ENCODE measurements at places on chromosomes 11 and 22.

- DNase-seq: peak; percentile 44
Observed at GRCh38 chr22:32737811-32738497, 63.6 kb upstream of the TIMP3 start.

DNA sequence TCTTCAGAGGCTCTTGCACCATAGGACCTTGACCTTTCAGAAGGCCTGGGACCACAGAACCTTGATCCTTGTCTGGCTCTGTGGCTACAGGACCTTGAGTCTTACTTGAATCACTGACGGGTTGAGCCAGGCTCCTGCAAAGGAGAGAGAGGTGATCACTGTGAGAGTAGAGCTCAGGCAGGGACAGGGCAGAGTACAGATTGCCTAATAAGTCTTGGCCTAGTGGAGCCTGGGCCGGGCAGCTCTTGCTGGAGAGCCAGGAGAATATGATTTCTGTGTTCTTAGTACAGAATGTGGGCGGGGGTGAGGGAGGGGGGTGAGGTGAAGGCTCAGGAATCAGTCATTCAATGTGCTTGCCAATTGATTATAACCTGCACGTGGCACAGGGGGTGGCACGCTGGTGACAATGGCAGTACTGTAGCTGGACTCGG is 26.0 kb downstream of the SERPINH1 start:
- no peak for DNase-seq

DNA sequence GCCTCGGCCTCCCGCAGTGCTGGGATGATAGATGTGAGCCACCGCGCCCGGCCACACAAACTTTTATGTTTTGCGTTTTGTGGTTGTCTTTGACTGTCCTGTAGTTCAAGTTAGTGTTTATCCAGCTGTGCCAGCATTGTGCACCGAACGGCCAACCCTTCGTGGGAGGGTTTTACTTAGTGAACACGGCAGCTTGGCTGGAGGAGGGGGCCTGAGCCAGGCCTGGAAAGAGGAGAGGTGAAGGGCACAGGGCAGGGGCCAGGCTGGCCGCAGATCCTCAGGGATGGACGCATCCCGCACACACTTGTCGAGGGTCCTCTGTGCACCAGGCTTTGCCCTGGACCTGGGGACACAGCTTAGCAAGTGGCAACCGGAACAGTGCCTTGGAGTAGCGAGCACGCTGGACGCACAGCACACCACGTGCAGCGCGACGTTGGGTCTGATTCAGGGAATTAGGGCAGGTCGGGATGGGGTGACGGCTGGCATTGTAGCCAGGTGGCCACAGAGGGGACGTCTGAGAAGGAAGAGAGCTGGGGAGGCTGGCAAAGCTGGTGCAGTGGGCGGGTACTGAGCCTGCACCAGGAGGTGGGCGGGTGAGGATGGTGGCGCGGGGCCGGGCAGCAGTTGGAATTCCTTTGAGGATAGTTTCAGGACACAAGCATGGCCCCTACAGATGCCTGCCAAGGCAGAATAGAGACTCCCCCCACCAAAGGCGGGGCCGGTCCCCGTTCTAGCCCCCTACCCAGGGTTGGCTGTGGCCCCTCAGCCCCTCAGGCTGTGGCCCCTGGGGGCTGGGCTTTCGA is 13.4 kb downstream of the EPS8L2 start:
- DNase-seq: no peak

- DNase-seq: no peak
Observed at GRCh38 chr11:62646825-62647608, 604 bp upstream of the GANAB start.

GRCh38 chr11:78038697-78039313 is 15.7 kb upstream of the KCTD14 start:
- no peak for DNase-seq

- peak; percentile 88 for DNase-seq
Observed at GRCh38 chr22:21567456-21568346, at the start of gene UBE2L3. TSS of gene UBE2L3 (plus strand) at chr22:21567714. CDS start at chr22:21567745, 31 bp downstream.

GRCh38 chr11:8601376-8602133 is 7.5 kb upstream of the STK33 start:
- no peak for DNase-seq

GRCh38 chr11:102985850-102986249 is 30.3 kb upstream of the MMP13 start:
- DNase-seq: no peak

DNA sequence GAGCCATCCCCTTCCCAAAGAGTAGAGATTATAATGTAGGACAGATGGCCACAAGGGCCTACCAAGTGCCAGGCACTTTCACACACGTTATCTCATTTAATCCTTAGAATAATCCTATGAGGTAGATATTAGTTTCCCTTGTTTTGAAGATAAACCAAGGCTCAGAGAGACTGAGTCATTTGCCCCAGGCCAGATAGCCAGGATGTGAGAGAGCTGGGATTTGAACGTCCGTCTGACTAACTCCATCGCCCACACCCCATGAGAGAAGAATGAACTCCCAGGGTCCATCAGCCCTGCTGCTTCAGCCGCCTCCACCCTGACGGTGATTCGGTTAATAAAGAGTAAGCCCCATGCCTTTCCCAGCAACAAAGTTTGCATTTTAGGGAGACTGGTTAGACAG is 10.7 kb downstream of the PRG3 start:
- DNase-seq: no peak

DNA sequence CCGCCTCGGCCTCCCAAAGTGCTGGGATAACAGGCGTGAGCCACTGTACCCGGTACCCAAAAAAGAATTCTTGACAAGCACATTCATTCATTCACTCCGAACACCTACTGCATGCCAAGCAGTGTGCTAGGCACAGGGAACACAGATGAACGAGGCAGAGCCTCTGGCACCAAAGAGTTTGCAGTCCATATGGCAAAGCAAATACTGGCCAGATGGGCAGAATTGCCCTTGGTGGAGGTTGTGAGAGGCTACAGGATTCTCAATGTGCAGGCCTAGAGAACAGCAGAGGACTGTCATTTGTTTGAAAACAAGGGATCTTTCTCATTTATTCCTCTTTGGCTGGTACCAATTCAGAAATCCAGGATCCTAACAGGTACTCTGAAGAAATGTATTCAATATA is 27.5 kb upstream of the MTCH2 start:
- no peak for DNase-seq

- DNase-seq: no peak
Observed at GRCh38 chr11:17898782-17899181, 114.1 kb downstream of the SERGEF start.

- DNase-seq: no peak
Observed at GRCh38 chr11:15825976-15826650, 530.2 kb downstream of the SOX6 start.
